Effector CD8-positive, alpha-beta T cell (primary cell): ENCODE measurements at places on chromosomes 13 and 19.

DNA sequence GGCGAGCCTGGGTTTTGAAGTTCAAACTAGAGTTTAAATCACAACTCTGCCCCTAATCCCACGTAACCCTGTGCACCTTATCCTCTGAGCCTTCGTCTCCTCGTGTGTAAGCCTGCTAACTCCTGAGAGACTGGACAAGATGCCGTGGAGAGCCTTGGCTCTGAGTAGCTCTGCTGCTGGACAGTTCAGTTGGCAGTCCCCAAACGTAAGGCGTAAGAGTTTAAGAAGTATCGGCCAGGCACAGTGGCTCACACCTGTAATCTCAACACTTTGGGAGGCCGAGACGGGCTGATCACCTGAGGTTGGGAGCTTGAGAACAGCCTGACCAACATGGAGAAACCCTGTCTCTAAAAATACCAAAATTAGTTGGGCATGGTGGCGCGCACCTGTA lies 4.7 kb upstream of the CD79A start:
- no peak for DNase-seq

DNA sequence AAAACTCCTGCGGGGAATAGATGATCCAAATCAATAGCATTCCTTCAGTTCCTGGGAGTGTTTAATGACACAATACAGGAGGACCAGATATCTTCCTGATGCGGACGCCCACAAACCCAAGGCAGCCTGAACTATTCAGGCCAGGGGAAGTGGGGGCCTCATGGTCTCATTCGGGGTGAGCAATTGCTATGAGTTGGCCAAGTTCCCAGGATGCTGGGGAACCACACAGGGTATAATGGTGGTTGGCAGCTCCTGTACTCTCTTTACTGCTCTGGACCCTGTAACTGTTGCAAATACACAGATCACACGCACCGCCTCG lies 401.2 kb downstream of the IRS2 start:
- no peak for DNase-seq

DNA sequence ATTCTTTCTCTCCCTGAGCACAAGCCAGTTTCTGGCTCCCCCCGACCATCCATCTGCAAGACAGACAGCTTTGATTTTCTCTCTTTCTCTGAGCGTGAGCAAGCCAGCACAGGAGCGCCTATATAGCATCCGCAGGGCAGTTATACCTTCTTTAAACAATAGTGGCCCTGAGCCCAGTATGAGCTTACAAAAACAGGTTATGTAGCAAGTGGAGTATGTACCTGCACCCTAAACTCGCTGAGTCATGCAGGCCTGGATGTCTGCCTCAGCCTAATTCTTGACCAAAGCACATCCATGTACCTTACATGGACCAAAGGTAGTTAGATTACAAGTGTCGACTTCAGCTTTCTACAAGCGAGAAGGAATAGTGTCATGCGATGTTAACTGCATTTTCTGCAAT lies 61.7 kb downstream of the RAP2A start:
- DNase-seq, result no peak

- DNase-seq, result no peak
These were observed 45.7 kb downstream of the TPP2 start for GRCh38 chr13:102642475-102642874.

DNA sequence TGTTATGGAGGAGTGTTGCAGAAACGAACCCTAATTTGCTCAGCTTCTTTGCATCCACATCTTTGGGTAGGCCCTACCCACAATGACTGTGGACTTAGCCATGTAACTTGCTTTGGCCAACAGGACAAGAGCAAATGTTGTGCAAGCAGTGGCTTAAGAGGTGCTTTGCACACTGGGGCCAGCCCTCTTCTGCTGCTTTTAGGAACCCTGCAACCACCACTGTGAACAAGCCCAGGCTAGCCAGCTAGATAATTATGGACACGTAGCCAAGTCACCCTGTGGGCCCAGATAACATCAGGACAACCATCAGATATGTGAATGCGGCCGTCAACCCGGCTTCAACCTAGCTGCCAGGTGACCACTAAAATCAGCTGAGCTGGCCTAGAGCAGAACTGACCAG lies 17.1 kb downstream of the C19orf47 start:
- DNase-seq, result no peak

DNA sequence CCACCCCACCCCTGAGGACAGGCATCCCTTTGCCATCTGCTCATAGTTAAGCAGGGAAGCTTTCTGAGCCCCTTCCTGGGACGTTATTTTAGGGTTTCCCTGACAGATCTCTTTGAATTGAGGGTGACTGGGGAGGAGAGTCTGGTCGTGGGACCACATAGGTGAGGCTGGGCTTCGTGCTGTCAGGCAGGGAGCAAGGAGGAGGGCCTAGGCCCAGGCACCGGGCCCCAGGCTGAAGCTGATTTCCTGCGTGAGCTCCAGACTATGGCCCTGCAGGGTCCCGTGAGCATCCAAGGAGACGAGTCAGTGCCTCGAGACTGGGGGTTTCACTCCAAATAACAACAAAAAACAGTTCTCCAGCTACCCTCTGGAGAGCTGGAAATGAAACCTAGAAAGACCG lies 60.4 kb downstream of the MYO9B start:
- DNase-seq, result no peak

- DNase-seq, result no peak
These were observed 11.6 kb downstream of the AKAP11 start for GRCh38 chr13:42283574-42283973.
